ENCODE measurements at places on chromosomes 6 and 20.

DNA sequence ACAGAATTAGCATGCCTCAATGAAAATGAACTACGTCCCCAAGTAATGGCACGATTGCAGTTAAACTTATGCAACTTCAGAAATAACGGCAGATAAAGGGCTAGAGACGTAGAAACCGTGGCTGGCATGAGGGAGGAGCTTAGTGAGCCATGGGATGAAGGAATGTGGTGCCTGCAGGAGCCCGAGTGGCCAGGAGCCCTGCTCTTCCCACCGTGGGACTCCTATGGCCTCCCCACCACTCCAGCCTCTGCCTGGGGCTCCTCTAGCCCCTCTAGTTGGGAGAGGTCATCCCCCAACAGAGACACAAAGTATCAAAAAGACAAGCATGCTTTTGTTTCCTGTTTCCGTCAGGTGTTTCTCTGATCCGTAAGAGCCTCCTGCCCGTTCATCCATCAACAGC is 75.1 kb upstream of the BHLHE23 start:
- DNase-seq, result no peak

DNA sequence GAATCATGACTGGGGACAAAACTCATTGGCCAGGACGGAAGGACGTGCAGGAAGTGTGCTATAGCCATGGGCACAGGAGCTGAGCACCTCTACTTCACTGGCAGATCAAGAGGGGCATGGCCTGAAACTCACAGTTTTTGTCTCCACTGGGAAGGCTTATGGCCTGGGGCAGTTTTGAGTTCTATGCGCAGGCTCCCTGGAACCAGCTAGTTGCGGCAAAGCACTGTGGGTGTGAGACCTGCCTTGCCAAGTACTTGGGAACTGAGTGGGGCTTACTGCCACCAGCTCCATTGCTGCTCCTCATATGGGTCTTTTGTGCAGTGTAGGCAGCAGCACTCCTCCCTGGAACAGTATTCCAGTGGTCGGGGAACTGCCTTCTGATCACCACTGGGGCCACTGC is 282.6 kb upstream of the EYS start:
- DNase-seq, result no peak

GRCh38 chr6:170184316-170184715 is 106.6 kb downstream of the DLL1 start:
- DNase-seq, result no peak

DNA sequence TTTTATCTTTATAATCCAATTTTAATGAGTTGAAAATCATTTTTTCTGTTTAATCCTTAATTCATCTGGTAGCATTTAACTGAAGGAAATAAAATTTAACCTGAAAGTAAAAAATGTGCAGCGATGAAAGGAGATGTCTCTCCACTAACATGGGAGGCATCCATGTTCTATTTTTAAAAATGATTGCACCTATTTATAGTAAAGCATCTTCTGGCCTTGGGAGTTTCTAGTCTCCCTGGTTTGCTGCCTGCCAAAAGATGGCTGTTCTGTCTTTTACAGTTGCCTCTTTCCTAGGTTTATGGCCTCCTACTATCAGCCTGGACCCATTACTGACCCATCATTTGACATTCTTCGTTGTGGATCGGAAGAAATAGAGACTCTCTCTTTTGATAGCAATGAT is 143.0 kb downstream of the B3GAT2 start:
- no peak for DNase-seq

DNA sequence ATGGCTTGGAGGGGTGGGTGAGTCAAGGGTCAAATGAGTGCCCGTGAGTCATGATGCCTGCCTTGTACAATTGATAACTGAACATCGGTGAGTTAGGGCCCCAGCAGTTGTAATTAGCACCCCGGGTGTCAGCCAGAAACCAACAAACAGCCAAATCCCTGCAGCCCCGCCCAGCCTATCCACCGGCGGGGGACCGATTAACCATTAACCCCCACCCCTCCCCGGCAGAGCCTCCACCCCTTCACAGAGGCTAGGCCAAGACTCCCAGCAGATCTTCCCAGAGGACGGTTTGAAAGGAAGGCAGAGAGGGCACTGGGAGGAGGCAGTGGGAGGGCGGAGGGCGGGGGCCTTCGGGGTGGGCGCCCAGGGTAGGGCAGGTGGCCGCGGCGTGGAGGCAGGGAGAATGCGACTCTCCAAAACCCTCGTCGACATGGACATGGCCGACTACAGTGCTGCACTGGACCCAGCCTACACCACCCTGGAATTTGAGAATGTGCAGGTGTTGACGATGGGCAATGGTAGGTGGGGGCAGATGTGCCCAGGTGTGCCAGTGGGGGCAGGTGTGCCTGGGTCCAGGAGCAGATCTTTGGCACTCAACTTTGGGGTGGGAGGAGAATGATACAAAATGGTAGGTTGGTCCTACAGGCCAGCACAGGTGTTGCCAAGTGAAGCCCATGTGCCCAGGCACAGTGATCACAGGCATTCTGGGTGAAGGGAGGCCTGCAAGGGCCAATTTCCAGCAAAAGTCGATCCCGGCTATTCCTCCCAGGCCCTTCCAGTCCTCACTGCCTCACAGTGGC is 45.7 kb downstream of the HNF4A start:
- DNase-seq, result no peak

DNA sequence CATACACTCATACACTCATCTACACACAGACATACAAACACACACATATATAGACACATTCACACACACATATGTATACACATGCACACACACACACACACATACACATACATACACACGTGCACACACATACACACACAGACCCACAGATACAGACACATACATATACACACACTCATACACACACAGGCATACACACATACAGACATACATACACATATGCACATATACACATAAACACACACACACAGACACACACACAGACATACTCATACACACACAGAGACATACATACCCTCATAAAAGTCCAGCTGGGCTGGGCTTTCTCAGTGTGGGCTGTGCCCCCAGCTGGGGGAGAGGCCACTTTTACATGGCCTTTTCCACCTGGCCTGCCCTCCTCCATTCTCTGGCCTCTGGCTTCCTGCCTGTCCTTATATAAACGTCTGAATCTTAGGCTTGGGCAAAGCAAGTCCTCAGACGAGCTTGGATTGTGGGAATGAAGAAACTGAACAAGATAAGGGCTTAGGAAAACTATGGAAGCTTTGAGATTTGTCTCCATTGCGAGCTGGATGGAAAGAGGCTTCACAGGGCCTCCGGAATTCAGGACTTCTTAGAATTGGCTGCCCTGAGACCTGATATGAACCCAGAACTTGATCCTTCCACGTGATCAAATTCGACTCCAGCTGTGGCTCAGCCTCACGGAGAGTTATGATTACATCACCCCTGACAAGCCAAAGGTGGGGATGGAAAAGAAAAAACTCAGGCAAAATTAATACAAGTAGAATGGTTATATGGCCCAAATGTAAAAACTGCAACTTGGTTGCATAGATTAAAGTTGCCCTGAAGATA is 22.5 kb upstream of the CST3 start:
- no peak for DNase-seq

DNA sequence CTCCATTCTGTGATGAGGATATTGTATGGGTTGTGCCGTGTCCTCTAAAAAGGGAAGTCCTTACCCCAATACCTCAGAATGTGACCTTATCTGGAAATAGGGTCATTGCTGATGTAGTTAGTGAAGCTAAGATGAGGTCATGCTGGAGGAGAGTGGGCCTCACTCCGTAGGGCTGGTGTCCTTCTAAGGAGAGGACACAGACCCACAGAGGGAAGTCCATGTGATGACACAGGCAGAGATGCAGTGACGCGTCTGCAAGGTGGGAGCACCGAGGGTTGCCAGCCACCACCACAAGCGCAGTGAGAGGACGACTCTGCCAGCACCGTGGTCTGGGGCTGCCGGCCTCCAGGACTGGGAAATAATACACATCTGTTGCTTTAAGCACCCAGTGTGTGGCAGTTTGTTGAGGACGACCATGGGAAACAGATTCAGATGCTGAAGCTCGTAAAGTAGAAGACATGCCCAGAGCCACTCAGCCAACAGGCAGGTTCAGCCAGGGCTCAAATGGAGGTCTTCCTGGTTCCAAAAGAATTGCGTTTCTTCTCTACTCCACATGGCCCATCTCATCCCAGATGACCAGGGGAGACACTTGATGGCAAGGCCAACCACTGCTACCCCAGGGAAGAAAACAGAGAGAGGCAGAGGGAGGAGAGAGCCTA is 59.2 kb upstream of the DUSP22 start:
- no peak for DNase-seq

DNA sequence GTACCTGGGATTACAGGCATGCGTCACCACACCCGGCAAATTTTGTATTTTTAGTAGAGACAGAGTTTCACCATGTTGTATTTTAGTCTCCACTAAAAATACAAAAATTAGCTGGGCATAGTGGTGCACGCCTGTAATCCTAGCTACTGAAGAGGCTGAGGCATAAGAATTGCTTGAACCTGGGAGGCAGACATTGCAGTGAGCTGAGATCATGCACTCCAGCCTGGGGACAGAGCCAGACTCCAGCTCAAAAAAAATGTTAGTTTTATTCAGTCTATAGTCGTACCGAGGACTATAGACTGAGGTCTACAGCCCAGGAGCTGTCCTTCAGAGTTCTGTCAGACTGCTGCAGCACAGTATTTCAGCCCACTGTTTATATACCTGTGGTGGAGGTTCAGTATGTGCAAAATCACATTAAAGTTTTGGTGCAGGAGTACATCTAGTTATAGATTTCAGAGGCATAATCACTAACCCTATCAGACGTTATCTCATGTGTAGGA is 3.6 kb upstream of the CASP8AP2 start:
- no peak for DNase-seq

DNA sequence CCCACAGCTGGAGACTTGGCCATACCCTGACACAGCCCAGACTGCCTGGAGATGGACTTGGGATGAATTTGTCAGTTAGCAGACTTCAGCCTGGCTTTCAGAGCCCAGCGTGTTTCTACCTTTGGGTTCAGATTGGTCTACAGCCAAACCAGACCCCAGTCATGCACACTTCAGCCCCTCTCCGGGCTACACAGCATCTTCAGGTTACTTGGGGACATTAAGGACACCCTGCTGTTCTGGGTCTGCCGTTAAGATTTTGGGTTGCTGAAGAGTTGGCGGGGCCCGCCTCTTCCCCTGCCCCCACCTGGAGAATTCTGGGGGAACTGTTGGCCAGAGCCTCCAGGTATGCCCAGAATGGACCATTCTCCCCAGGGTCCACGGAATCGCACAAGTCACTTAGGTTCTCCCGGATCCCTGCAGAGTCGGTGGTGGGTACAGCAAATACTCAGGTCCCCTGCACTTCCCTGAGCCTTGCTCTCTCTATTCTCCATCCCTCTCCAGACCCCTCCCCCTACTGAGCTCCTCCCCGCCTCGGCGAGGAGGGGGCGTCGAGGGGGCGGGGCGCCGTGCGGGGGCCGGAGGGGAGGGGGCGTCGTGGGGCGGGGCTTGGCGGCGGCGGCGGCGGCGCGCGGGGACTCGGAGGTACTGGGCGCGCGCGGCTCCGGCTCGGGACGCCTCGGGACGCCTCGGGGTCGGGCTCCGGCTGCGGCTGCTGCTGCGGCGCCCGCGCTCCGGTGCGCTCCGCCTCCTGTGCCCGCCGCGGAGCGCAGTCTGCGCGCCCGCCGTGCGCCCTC is at the start of gene PTK7:
Gene PTK7, plus strand, starts transcription at position 645 of the 794 bp plus-strand sequence. CDS start 175 bp downstream, outside the sequence.
- DNase-seq, result no peak

- DNase-seq, result no peak
These were observed 179.4 kb upstream of the PDE10A start for GRCh38 chr6:165842281-165842936.

GRCh38 chr6:148464319-148465010 is 121.8 kb downstream of the SASH1 start:
- DNase-seq, result no peak

GRCh38 chr6:92647630-92648029 is 771.7 kb downstream of the EPHA7 start:
- DNase-seq, result no peak

DNA sequence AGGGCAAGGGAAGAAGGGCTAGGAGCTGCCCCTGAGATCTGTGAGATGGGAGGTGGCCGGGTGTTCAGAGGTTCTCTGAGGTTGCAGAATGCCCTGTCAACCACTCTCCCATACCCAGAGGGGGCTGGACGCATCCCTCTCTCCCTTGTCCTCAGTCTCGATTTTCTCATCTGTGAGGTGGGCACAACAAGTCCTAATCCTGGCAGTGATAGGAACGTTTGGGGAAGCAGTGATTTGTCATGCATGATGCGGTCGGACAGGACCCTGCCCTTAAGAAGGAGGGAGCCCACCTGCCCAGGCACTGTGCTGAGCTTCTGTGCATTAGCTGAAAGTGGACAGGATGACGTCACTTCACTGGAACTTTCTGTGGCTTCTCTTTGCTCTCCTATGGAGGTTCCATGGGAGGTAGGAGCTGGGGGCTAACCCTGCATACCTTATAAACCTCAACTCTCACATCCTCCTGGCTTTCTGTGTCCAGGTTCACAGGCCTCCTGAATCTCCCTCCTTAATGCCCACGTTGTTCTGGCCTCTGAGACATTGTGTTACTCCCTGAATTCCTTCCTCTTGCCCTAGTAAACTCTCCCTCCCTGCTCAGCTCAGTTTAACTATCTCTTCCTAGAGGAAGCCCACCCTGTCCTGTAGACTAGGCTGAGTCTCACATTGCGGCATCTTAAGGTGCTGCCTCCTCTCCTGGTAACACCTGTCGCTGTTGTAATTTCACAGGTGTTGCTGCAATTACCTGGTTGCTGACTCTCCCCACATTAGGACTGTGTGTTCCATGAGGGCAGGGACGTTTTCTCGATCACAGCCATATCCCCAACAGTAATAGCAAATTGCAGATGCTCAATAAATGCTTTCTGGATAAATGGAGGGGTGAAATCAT is 30.1 kb upstream of the CSNK2A1 start:
- DNase-seq, result no peak

- no peak for DNase-seq
These were observed 196.5 kb downstream of the SLC24A3 start for GRCh38 chr20:19408971-19409370.

GRCh38 chr6:44820321-44820720 is 432.8 kb downstream of the CDC5L start:
- DNase-seq, result no peak

GRCh38 chr6:70686548-70687133 is 19.0 kb downstream of the SMAP1 start:
- no peak for DNase-seq

GRCh38 chr6:145373826-145374225 is 361.5 kb downstream of the EPM2A start:
- no peak for DNase-seq

GRCh38 chr6:35508027-35508426 is 4.7 kb downstream of the TULP1 start:
- no peak for DNase-seq

GRCh38 chr6:39681674-39682121 is 43.5 kb downstream of the KIF6 start:
- no peak for DNase-seq

DNA sequence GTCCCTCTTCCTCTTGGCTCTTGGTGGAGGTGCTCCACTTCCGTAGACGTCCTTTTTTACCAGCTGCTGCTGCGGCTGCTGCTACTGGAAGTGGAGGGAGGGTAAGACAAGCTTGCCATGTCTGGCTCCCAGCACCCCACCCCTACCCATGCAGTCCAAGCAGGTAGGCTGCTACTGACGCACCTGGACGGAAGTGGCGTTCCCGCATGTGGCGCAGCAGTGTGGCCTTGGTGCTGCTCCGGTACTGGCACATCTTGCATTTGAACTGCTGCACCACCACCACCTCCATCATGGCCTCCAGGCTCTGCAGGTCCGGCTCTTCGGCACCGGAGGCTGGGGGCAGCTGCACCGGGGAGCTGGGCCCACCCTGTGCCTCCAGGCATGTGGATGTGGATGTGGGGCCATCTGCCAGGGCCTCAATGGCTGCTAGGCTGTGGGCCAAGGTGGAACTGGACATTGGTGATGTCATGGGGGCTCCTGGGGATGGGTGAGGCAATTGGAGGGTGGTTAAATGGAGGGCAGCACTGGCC is 4.4 kb downstream of the ZNF335 start:
- DNase-seq, result no peak

- no peak for DNase-seq
These were observed 20.4 kb downstream of the TAF11 start for GRCh38 chr6:34867484-34867883.
